ENCODE measurements at places on chromosomes 2 and 18.

- no peaks in the 10 kb centered on the region for H3K4me1 ChIP-seq
- H3K4me3 ChIP-seq, result no peak overlapping the region
- no peaks in the 10 kb centered on the region for H3K36me3 ChIP-seq
- H3K27ac ChIP-seq, result no peak overlapping the region
- H3K27me3 ChIP-seq, result no peaks in the 10 kb centered on the region
- no peak for DNase-seq
Observed at GRCh38 chr2:79702905-79703304, 190.1 kb downstream of the CTNNA2 start.

GRCh38 chr2:66839551-66840320, 404.8 kb downstream of the MEIS1 start:
- H3K4me3 ChIP-seq, result no peak overlapping the region
- no peaks in the 10 kb centered on the region for H3K4me1 ChIP-seq
- H3K27ac ChIP-seq, result no peak overlapping the region
- H3K36me3 ChIP-seq, result no peaks in the 10 kb centered on the region
- no peaks in the 10 kb centered on the region for H3K27me3 ChIP-seq
- DNase-seq, result no peak

GRCh38 chr2:99607454-99607853, 117.6 kb upstream of the REV1 start:
- DNase-seq, result no peak
- H3K36me3 ChIP-seq, result no peaks in the 10 kb centered on the region
- no peak overlapping the region for H3K4me3 ChIP-seq
- H3K4me1 ChIP-seq, result no peaks in the 10 kb centered on the region
- no peaks in the 10 kb centered on the region for H3K27me3 ChIP-seq
- H3K27ac ChIP-seq, result no peak overlapping the region

DNA sequence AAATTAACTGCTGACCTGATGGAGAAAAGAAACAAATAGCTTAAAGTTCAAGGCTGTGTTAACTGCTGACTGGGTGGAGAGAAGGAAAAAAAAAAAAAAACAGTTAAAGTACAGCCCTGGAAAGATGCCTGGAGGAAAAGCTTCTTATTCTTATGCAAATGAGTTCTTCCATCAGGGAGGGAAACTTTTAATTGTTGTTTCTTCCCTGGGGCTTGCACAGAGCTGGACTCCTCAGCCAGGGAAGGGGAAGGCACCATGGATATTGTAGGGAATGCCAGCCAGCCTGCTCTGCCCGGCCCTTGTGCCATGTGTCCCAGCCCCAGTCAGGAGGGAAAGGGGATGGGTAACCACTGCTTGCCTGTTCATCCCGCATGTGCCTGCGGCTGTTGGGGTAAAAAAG, 833.1 kb upstream of the CRIM1 start:
- no peaks in the 10 kb centered on the region for H3K4me1 ChIP-seq
- DNase-seq, result no peak
- H3K36me3 ChIP-seq, result no peaks in the 10 kb centered on the region
- H3K27ac ChIP-seq, result no peak overlapping the region
- H3K4me3 ChIP-seq, result no peak overlapping the region
- H3K27me3 ChIP-seq, result no peaks in the 10 kb centered on the region

DNA sequence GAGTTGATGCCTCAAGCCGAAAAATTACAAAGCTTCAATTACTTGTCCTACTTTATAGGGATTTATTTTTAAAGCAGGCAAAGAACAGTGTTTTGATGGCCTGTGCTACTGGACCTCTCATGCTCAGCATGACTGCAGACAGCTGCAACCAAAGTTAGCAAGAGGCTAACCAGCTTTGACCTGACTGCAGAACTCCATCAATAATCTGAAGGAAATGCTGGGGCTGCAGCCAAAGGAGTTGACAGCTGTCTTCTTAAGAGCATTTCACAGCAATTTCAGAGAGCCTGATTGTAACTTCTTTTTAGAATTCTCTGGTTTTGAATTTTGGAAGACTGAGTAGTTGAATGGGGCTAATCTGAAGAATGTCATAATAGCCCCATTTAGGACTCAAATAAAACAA, 46.5 kb upstream of the SESTD1 start:
- H3K27me3 ChIP-seq, result no peaks in the 10 kb centered on the region
- DNase-seq, result no peak
- H3K27ac ChIP-seq, result no peak overlapping the region

- H3K4me3 ChIP-seq, result no peak overlapping the region
- peaks cover 22% of the 10 kb centered on the region for H3K27me3 ChIP-seq
- no peaks in the 10 kb centered on the region for H3K36me3 ChIP-seq
- peaks cover 13% of the 10 kb centered on the region for H3K4me1 ChIP-seq
Observed at GRCh38 chr18:10127729-10128128, 213.9 kb downstream of the VAPA start.

DNA sequence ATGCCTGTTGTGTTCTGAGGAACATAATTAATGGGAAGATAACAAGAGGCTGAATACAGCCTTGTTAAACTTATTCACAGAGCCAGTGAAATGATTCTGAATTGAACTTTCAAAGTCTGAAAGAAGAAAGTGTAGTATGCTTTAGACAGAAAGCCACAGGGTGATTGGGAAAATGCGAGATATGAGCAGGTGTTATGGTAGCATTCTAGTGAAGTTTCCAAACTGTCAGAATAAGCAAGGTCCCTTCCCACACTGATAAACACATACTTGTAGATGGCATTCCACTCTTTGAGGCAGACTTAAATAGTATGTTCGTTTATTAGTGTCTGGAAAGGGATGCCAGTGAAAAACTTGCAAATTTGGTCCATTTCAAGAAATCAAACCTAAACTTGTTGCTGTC, 70.5 kb upstream of the ITPRID2 start:
- no peaks in the 10 kb centered on the region for H3K27me3 ChIP-seq
- DNase-seq, result no peak
- H3K4me1 ChIP-seq, result no peaks in the 10 kb centered on the region
- H3K27ac ChIP-seq, result no peak overlapping the region
- no peaks in the 10 kb centered on the region for H3K36me3 ChIP-seq

GRCh38 chr2:36385603-36386002, 30.0 kb downstream of the CRIM1 start:
- H3K27ac ChIP-seq, result no peak overlapping the region
- H3K36me3 ChIP-seq, result peaks cover 7% of the 10 kb centered on the region
- no peak overlapping the region for H3K4me3 ChIP-seq
- peaks cover 66% of the 10 kb centered on the region for H3K4me1 ChIP-seq
- H3K27me3 ChIP-seq, result no peaks in the 10 kb centered on the region

DNA sequence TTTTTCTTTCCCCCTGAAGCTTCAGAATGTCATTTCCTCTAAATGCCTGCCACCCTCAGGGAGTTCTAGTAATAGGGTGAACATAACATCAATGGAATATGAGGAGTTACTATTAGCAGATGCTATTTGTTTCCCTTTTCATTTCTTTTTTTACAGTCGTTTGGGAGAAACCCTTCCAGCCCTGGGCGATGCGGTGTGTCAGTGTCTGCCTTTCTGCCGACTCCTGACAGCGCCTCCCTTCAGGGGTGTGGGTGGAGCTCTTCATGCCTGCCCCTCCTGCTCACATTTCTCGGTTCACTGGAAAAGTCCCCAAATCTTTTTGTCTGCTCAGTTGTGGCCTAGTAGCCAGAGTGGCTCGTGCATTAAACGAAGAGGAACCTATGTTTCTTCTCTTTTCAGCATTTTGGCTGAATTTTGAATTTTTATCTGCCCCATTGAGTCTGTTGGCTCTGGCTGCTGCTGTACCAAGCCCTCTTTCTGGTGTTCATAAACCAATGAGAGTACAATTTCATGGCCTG, 72.3 kb downstream of the FMNL2 start:
- H3K27ac ChIP-seq, result no peak overlapping the region
- peaks cover 98% of the 10 kb centered on the region for H3K4me1 ChIP-seq
- no peaks in the 10 kb centered on the region for H3K36me3 ChIP-seq
- no peak overlapping the region for H3K4me3 ChIP-seq
- no peaks in the 10 kb centered on the region for H3K27me3 ChIP-seq

GRCh38 chr2:69366-70344, 23.4 kb upstream of the FAM110C start:
- peaks cover 3% of the 10 kb centered on the region for H3K27me3 ChIP-seq
- H3K27ac ChIP-seq, result no peak overlapping the region
- no peaks in the 10 kb centered on the region for H3K36me3 ChIP-seq
- no peaks in the 10 kb centered on the region for H3K4me1 ChIP-seq
- H3K4me3 ChIP-seq, result no peak overlapping the region

GRCh38 chr2:62660087-62660486, 45.4 kb upstream of the EHBP1 start:
- no peak for DNase-seq
- no peaks in the 10 kb centered on the region for H3K27me3 ChIP-seq
- peaks cover 57% of the 10 kb centered on the region for H3K4me1 ChIP-seq

DNA sequence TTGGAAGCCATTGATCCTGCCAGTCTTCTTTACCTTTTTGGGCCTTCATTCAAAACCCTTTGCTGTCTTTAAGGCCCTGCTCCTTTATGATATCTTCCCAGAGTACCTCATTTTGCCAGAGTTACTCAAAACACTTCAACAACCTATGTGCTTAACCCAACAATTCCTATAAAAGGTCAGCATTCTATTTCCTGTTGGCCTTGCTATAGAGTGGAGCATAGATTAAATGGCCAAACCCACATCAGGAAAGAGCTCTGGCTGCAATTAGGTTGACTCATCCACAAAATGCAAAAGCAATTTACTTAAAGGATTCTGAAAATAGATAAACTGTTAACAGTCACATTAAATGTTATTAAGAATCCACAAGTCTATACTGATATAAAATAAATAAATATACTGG, 21.2 kb downstream of the MRPL33 start:
- no peaks in the 10 kb centered on the region for H3K27me3 ChIP-seq
- no peak overlapping the region for H3K4me3 ChIP-seq
- no peak overlapping the region for H3K27ac ChIP-seq
- peaks cover 20% of the 10 kb centered on the region for H3K4me1 ChIP-seq
- DNase-seq, result no peak
- no peaks in the 10 kb centered on the region for H3K36me3 ChIP-seq

DNA sequence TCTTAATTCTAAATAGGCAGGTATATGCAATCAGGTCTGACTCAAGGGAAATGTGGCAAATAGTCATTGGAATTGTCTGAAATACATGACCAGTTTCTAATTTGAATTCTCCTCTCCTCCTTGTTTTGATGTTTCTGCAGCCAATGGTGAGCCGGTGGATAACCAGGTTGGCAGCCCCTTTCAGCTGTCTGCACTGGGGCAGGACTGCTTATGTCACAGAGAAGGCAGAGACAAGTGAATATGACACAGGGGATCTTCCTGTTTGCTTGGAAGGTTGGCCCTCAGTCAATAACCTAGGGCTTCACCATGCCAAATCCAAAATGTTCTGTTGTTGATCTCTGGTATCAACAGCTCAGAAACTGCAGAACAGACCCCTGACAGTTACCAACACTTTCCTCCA, 12.1 kb downstream of the MYT1L start:
- DNase-seq, result no peak
- no peak overlapping the region for H3K27ac ChIP-seq
- H3K4me3 ChIP-seq, result no peak overlapping the region
- no peaks in the 10 kb centered on the region for H3K4me1 ChIP-seq
- no peaks in the 10 kb centered on the region for H3K27me3 ChIP-seq

- peaks cover 62% of the 10 kb centered on the region for H3K27me3 ChIP-seq
- H3K27ac ChIP-seq, result no peak within 1 kb of the TSS
- H3K36me3 ChIP-seq, result no peaks in the 10 kb centered on the region
- DNase-seq, result no peak
- peak within 1 kb of the TSS; percentile 39 for H3K4me3 ChIP-seq
Observed at GRCh38 chr2:136117909-136118818, at the start of gene CXCR4. CXCR4 (minus strand) TSS chr2:136118149; CDS start chr2:136118060, 89 bp downstream.

DNA sequence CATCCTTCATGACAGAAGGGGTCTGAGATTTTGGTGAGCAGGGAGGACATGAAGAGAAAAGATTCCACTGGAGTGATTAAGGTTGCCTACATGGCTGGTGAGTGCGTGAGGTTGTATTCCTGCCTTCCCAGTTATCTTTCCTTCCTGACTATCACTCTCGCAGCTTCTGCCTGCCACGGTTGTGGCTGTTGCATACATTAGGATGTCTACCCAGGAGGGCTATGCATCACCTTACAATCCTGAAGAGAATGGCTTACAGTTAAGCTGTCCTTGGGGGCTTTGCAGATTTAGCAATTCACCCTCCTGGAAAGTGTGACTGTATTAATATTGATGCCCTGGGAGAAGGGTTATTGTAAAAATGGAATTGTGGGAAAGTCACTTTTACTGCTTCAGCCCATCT, 571.0 kb downstream of the TSN start:
- H3K4me1 ChIP-seq, result no peaks in the 10 kb centered on the region
- no peaks in the 10 kb centered on the region for H3K36me3 ChIP-seq
- H3K27me3 ChIP-seq, result no peaks in the 10 kb centered on the region
- no peak overlapping the region for H3K4me3 ChIP-seq

All from HepG2 (cell line).